ENCODE measurements at places on chromosomes 2 and 18.

DNA sequence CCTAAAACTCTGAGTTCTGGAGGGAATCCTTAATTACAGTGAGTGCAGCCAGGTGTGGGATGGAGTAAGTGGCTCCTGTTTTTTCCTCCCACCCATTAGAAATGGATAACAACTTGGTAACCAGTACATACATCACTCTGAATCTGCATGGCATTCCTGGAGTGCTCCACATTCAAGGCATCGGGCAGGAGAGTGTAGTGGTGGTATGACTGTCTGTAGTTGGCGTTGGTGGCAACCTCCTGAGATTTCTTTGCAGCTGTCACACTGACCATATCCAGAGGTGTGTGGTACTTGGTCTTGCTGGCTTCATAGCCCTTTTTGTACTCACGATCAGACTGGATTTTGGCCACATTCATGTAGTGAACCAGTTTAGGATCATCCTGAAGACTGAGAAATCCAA is 68.3 kb downstream of the NEB start:
- no peak for DNase-seq

DNA sequence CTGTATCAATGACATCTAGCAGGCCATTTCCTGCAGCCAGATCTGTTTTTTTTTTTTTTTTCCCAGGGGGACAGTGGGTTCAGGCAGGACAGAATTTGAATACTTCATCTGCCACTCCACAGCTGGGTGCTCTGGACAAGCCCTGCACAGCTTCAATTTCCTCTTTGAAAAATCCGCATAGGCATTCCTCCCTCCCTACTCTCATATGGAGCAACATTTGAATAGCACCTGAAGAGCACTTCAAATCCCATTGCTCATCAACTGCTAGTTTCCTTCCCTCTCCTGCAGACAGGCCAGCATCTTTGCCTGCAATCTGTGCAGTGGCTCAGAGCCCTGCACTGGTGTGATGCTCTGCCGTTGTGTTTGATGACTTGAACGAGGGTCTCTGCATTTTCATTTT is 326.3 kb downstream of the TSN start:
- DNase-seq, result no peak

GRCh38 chr18:78240101-78240500 is 739.5 kb upstream of the SALL3 start:
- no peak for DNase-seq

DNA sequence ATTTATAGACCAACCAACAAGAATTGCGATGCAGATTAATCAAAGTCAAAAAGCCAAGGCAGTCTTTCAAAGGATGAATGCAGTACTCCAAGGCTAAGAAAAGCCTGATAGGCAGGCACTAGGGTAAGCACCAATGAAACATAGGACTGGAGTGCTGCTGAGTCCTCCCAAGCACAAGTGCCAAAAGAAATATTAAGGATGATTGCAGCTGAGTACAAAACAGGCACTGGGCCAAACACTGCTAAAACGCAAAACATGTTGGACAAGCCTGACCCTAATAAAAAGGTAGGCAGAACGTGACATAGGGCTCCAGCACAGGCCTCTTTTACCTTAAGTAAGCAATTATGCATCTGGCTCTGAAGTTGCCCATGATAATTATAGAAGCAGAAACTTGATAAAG is 160.1 kb upstream of the LRP1B start:
- no peak for DNase-seq

DNA sequence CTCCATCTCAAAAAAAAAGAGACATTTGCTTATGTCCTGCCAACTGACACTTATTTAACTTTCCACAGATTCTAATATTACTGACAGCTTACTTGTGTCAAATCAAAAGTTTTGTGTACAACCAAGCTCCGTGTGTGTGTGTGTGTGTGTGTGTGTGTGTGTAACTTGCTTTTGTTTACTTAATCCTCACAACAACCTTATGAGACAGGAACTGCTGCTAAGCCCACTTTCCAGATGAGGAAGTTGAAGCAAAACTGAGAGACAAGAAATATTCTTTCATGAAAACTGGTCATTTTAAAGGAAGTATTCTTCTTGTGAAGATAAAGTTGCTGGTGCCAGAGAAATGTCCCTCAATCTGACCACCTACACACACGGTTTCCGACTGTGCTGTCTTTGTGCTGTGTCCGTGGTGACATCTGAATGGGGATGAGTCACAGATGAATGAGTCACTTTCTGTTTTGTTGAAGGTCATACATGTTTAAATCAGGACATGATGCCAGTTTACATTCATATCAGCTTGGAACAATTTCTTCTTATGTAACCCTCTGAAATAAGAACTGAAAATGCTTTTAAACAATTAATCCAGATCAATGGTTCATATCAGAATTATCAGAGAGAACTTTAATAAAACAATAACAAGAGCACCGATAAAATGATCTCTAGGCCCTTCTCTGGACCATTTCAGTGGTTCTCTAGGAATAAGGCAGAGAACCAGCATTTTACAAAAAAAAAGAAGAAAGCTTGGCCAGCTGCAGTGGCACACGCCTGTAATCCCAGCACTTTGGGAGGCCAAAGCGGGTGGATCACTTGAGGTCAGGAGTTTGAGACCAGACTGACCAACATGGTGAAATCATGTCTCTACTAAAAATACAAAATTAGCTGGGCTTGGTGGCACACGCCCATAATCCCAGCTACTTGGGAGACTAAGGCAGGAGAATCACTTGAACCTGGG is 95.5 kb downstream of the THNSL2 start:
- DNase-seq, result peak; percentile 25
